ENCODE measurements at places on chromosomes 1 and 21. TPM values are rescaled to one million over a fixed set of nuclear protein-coding genes. Genes with fewer than 3 reads are reported as not detected.

FAM163A gene
- total RNA-seq = not detected

- H3K27ac ChIP-seq = no peak overlapping the region
- H3K36me3 ChIP-seq = no peaks in the 10 kb centered on the region
- DNase-seq = no peak
- no peak overlapping the region for H3K4me3 ChIP-seq
- H3K4me1 ChIP-seq = no peaks in the 10 kb centered on the region
These were observed 92.1 kb downstream of the WDR3 start for GRCh38 chr1:118021668-118022067.

DNA sequence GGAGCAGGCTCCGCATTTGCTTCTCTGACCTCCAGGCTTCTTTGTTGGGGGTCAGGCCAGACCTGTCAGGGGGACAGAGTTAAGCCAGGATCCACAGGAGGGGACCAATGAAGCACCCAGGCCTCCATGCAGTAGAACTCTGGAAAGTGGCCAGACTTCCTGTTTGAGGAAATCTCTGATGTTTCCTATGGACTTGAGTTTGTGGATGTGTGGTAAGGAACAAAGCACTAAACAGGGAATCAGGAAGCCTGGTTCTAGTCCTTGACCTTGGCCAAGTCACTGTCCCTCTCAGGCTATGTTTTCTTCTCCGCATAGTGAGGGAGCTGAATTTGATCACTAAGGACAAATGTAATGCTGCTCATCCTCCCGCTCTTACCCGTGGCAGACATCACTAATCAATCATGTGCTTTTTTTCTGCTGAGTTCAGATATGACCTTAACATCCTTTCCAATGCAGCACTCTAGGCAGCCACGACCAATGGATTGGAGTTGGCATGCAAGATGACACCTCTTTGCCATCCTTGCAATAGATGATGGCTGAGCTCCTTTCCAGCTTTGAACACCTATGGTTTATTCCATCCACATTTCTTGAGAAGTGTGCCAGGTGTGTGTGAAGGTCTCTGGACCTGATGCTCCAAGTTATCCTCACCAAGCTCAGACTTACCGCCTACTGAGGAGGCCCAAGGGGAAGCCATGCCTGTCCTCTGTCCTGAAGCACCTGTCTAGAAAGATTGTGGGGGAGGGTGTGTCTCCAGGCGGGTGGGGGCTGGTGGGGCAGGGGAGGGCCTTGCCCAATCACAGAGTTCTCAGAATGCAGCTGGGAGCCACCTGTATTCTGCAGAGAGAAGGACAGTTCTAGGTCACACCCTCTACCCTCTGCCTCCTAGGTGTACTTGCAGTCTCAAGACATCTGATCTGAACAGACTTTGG is 9.9 kb downstream of the SH2D2A start:
- no peaks in the 10 kb centered on the region for H3K36me3 ChIP-seq
- DNase-seq = no peak
- peaks cover 9% of the 10 kb centered on the region for H3K4me1 ChIP-seq

- H3K36me3 ChIP-seq = peaks cover 13% of the 10 kb centered on the region
These were observed 21.3 kb downstream of the GPSM2 start for GRCh38 chr1:108897865-108898720.

CPT2 gene
- total RNA-seq = 27.3 TPM
